ENCODE measurements at places on chromosomes 4 and X. TPM values are rescaled to one million over a fixed set of nuclear protein-coding genes. Genes with fewer than 3 reads are reported as not detected.

- DNase-seq, result peak; percentile 88
These were observed 16.5 kb upstream of the RHOH start for GRCh38 chr4:40180356-40180755.

GRCh38 chr4:107283587-107284559 lies 247.8 kb upstream of the DKK2 start:
- peak; percentile 95 for DNase-seq

DNA sequence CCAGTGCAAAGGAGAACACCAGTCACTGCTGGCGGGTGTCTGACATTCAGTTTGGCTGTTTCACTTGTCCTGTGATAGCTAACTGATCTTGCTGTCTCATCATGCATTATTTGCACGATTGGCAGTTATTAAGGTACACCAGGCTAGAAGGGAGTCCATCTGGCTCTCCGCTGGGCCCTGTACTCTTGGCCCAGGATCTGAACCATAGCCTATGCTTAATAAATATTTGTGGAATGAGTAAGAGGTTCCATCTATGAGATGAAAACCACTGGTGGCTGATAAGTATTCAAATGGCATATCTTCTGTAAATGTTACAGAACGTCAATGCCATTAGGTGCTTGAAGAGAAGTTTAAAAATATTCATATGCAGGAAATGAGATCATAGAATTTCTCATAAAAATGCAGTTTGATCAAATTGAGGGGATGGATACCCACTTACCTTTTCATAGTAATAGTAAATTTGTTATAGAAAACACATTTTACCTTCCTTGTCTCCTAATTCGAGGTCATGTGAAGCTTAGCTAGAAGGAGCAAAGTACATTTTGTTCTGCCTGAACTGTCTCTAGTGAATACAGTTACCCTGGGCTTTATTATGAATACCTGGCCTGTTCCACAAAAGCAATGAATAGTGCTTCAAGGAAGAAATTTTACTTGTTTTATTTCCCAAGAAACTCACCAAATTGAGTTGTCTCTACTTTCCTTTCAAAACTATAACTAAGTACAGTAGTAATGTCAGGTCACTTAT lies 213.5 kb downstream of the CBR4 start:
- peak; percentile 88 for DNase-seq

DNA sequence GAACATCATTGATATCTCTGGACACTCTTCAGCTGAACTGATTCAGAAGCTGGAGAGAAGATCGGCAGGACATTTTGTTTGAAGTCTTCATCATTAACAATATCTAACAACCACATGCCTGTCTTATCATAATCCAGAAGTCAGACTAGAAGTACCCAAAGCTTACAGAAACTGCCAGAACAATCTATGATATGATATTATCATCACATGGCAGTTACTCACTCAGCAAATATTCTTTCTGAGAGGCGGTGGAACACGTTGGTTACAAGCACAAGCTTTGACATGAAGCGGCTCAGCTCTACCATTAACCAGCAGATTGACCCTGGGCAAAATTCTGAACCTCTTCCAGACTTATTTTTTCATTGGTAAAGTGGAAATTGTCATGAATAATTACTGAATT lies 69.4 kb upstream of the KIT start:
- peak; percentile 18 for DNase-seq

DNA sequence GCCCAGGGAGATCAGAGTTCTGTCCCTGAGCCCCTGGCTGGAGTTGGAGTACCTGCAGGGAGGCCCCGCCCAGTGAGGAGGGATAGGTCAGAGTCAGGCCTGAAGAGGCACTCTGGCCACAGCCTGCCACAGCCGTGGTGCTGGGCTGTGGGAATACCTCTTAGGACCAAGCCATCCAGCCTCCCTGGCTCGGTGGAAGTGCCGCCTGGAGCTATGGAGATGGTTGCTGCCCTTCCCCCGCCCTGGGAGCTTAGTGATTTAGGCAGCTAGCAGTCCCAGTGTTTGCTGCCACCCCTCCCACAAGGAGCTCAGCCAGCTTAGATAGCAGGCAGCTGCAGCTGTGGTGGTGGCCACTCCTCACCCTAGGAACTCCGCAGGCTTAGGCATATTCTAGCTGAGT lies 446.3 kb upstream of the GNPDA2 start:
- DNase-seq, result no peak

DNA sequence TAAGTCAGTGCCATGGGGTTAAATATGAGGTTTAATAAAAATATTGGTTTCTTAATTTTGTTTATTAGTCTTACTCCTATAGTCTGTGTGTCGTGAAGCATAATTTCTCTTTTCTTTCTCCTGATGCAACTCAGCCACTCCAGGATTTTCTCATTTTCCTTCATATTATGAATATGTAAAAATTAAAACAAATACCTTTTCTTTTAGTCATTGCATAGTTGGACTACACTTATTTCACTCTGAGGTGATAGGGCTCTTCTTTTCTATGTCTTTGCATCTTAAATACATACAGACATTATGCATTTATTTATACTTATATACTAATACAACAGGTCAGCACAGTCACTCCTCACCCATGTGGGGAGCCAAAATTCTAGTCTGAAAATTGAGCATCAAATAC lies 19.1 kb downstream of the GALNT7 start:
- peak; percentile 40 for DNase-seq

DNA sequence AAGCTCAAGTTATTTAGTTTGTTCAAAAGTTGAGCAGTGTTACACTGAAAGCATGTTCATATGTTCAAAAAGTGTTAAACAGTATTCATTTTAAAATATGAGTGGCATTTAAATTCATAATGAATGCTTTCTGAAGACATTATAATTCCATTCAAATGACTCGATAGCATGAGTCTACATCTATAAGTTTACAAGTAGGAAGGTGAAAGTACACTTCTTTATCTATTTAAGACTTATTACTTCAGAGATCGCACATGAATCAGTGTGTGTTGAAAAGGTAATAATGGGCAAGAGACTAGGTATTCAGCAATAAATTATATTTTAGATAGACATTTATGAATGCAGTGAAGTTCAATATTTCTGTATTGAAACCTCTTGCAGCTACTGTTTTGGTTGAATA lies 456.1 kb downstream of the GRXCR1 start:
- peak; percentile 23 for DNase-seq

- DNase-seq, result no peak
These were observed 38.6 kb downstream of the TMEM150C start for GRCh38 chr4:82523179-82523578.

- no peak for DNase-seq
These were observed 274.3 kb downstream of the FRMPD4 start for GRCh38 chrX:12412561-12412960.

DNA sequence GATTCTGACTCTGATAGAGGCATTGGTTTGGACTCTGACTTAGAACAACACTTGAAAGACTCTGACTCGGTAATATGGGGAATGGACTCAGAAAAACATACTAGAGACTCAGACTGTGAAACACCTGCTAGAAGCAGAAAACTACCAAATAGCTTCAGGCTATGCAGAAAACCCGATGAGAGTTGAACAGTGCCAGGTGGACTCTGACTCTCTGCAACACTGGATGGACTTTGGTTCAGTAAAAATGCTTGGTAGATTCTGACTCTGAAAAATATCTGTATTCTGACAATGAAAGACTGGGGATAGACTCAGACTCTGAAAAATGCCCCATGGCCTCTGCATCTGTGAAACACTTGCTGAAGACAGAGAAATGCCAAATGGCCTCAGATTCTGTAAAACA lies 215.1 kb upstream of the HDX start:
- DNase-seq, result no peak

DNA sequence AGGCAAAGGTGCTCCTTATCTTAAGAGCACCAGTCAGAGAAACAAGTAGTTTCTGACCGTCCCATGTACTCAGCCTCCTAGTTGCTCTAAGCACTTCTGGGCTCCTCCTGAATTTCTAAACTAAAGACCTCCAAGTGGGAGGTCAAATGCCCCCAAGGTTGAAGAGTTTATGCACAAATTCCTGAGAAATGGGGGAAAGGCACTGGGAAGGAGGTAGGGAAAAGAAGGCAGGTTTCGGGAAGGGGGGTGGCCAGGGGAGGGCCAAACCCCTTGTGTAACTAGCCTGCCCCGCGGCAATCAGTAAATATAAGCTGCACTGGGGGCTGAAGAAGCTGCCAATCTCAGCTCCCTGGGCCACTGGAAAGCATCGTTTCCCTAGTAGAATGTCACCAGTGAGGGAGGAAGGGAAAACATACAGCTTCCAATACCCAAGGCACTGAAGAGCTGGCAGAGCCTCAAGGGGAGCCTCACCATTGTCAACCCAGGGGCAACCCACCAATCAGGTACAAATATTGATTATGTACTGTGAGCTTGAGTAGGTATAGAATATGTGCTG lies 3.4 kb downstream of the FOXO4 start:
- DNase-seq, result no peak

The CXCL6 gene
- not detected for polyA plus RNA-seq

The FAM241A gene
- 0.19 TPM for polyA plus RNA-seq

The RAB39B gene
- 0.29 TPM for polyA plus RNA-seq

The GAGE12J gene
- not detected for polyA plus RNA-seq

The SPARCL1 gene
- polyA plus RNA-seq, result not detected

The FHIP1A gene
- 0.02 TPM for polyA plus RNA-seq

The FAM9C gene
- not detected for polyA plus RNA-seq

All from IMR-90 (cell line).